ENCODE measurements at places on chromosomes 2 and 18. TPM values are rescaled to one million over a fixed set of nuclear protein-coding genes. Genes with fewer than 3 reads are reported as not detected.

GRCh38 chr2:165044505-165045303 is 89.4 kb upstream of the SLC38A11 start:
- DNase-seq: no peak
- H3K36me3 ChIP-seq: no peaks in the 10 kb centered on the region
- no peak overlapping the region for H3K27ac ChIP-seq

- no peak for DNase-seq
- H3K36me3 ChIP-seq: no peaks in the 10 kb centered on the region
These were observed 18.7 kb upstream of the TFCP2L1 start for GRCh38 chr2:121303531-121304263.

DNA sequence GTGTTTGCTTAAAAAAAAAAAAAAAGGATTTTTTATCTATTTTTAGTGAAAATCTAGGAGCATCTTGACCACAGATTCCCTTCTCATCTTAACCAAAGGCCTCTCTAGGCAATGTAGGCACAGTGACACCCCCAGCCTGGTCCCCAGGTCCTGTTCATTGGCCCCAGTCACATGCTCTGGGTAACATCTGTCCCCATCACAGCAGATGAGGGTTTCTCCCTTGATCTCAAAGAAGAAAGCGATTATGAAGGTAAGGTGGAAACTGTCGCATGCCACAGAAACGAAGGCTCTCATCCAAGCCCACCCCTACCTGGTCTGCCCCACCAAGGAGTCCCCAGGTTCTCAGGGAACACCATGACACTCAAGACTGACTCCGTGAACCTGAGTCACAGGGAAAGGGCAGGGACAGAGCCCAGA is 4.7 kb downstream of the HS6ST1 start:
- H3K36me3 ChIP-seq: peaks cover 13% of the 10 kb centered on the region
- no peaks in the 10 kb centered on the region for H3K27me3 ChIP-seq
- no peak overlapping the region for H3K4me3 ChIP-seq
- H3K4me1 ChIP-seq: peaks cover 43% of the 10 kb centered on the region
- peak; percentile 19 for DNase-seq

- H3K27ac ChIP-seq: no peak overlapping the region
- no peaks in the 10 kb centered on the region for H3K36me3 ChIP-seq
- H3K4me3 ChIP-seq: no peak overlapping the region
- H3K27me3 ChIP-seq: no peaks in the 10 kb centered on the region
- no peak for DNase-seq
These were observed 150.8 kb downstream of the CCDC85A start for GRCh38 chr2:56334622-56335021.

- peak overlapping the region; percentile 7 for H3K27ac ChIP-seq
- H3K4me3 ChIP-seq: no peak overlapping the region
- DNase-seq: no peak
These were observed 62.3 kb upstream of the ZFP36L2 start for GRCh38 chr2:43288417-43289305.

DNA sequence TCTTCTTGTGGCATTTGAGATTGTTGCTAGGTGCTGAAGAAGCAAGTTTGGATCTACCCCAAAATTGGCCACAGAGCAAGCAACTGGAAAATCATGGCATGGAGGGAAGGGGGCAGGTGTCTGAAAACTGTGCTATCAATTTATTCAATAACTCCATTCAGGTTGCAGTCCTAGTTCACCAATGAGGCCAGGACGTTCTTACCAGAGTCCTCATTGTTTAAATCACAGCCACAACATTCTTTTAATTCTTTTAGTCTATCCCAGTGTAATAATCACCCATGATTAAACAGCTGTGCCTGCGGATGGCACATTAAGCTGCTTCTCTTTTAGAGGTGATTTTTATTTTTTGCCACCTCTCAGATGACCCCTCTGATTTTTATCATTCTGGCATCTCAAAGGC is 103.5 kb downstream of the ANKRD44 start:
- peaks cover 29% of the 10 kb centered on the region for H3K36me3 ChIP-seq
- peak overlapping the region; percentile 30 for H3K4me3 ChIP-seq
- no peak for DNase-seq
- H3K27me3 ChIP-seq: no peaks in the 10 kb centered on the region
- H3K27ac ChIP-seq: peak overlapping the region; percentile 99

DNA sequence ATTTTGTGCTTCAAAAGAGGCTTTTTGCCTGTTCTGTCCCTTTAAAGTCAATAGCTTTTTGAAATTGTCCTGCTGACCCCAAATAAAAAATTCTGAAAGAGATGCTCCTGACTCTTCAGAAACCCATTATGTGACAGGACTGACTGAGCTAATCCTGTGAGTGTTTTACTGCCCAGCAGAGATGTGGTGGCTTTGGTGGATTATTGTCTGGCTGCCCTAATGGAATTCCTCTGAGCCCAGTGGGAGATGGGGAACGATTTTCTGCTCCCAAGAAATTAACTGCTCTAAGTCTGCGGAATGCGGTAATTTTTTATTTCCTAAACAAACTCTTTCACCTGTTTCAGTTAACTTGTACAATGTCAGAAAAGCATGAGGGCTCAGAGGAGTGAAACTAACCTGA is 258.2 kb downstream of the IKZF2 start:
- no peaks in the 10 kb centered on the region for H3K36me3 ChIP-seq
- peaks cover 2% of the 10 kb centered on the region for H3K27me3 ChIP-seq
- no peaks in the 10 kb centered on the region for H3K4me1 ChIP-seq
- no peak overlapping the region for H3K4me3 ChIP-seq

GRCh38 chr2:180328795-180329422 is 321.8 kb upstream of the CWC22 start:
- no peak for DNase-seq
- H3K4me1 ChIP-seq: no peaks in the 10 kb centered on the region
- H3K36me3 ChIP-seq: no peaks in the 10 kb centered on the region
- no peaks in the 10 kb centered on the region for H3K27me3 ChIP-seq
- H3K4me3 ChIP-seq: no peak overlapping the region
- no peak overlapping the region for H3K27ac ChIP-seq

DNA sequence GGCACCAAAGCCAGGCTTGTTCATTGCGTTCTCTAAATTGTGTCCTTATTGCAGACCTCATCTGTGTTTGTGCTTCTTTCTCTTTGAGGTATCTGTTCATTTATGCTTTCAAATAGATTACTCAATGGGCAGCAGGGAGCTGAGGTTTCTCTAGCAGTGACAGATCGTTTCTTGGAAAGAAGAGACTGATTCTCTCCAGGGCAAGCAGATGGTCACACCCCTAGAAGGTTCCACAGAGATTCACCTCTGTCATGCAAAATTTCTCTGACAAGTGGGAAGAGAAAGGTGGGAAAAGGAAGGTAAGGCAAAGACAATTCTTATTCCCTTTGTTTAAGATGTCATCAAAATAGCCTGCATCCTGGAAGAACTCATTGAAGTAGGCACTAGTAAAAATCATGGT is 14.0 kb downstream of the DLGAP1 start:
- no peaks in the 10 kb centered on the region for H3K4me1 ChIP-seq
- no peaks in the 10 kb centered on the region for H3K27me3 ChIP-seq
- H3K4me3 ChIP-seq: no peak overlapping the region

DNA sequence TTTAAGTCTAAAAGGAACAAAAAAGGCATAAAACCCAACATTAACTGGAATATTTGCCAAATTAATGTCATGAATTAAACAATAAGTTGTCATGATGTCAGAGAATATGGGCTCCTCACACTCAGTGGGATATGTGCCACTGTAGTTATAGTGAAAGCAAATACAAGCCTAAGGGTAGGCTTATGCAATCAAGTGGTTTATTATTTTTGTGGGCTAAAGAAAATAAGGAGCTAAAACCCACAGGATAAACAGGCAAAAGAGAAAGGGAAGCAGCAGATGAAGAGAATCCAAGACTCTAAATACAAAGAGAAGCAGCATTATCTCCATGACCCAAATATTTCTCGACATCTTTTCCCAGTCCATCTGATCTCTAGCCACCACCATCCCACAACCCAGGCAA is 17.5 kb downstream of the YWHAQ start:
- no peak overlapping the region for H3K4me3 ChIP-seq
- H3K27ac ChIP-seq: peak overlapping the region; percentile 27

- H3K4me1 ChIP-seq: no peaks in the 10 kb centered on the region
- DNase-seq: no peak
- H3K27ac ChIP-seq: no peak overlapping the region
- H3K27me3 ChIP-seq: no peaks in the 10 kb centered on the region
These were observed 1218.5 kb downstream of the SUCLG1 start for GRCh38 chr2:83240611-83241010.

- no peaks in the 10 kb centered on the region for H3K27me3 ChIP-seq
- no peak overlapping the region for H3K27ac ChIP-seq
- H3K4me3 ChIP-seq: no peak overlapping the region
- no peak for DNase-seq
These were observed 444.9 kb upstream of the MAP2 start for GRCh38 chr2:208978946-208979345.

GRCh38 chr2:73281244-73281643 is 3.0 kb downstream of the FBXO41 start:
- no peak overlapping the region for H3K27ac ChIP-seq
- peaks cover 33% of the 10 kb centered on the region for H3K36me3 ChIP-seq
- no peak for DNase-seq
- H3K4me1 ChIP-seq: peaks cover 15% of the 10 kb centered on the region

- H3K27ac ChIP-seq: no peak overlapping the region
- no peaks in the 10 kb centered on the region for H3K27me3 ChIP-seq
- H3K4me1 ChIP-seq: peaks cover 11% of the 10 kb centered on the region
- H3K36me3 ChIP-seq: peaks cover 15% of the 10 kb centered on the region
- H3K4me3 ChIP-seq: no peak overlapping the region
These were observed 6.3 kb downstream of the ZNF2 start for GRCh38 chr2:95171902-95172301.

GRCh38 chr2:205883965-205884364 is 201.7 kb downstream of the NRP2 start:
- H3K4me1 ChIP-seq: no peaks in the 10 kb centered on the region
- H3K36me3 ChIP-seq: no peaks in the 10 kb centered on the region
- H3K27me3 ChIP-seq: peaks cover 21% of the 10 kb centered on the region
- no peak overlapping the region for H3K27ac ChIP-seq
- DNase-seq: no peak
- no peak overlapping the region for H3K4me3 ChIP-seq

DNA sequence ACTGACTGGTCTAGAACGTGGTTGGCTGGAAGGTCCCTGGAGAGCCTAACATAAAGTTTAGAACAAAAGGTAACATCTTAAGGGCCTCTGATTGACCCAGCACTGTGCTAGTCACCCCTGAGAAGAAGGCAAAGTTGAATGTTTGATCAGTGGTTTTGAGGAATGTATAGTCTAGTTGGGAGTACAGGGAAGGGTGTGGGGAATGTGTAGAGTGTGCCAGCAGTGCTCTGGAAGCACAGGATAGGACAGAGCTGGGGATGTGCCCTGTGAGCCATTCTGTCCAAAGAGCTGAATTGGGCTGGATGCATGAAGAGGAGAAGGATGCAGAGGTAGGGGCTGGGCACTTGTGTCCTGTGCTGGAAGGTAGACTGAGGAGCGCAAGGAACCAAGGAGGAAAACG is 41.0 kb upstream of the DOCK10 start:
- H3K4me1 ChIP-seq: peaks cover 7% of the 10 kb centered on the region
- no peak overlapping the region for H3K4me3 ChIP-seq
- H3K27me3 ChIP-seq: no peaks in the 10 kb centered on the region

SMYD5 gene
- total RNA-seq: 50.5 TPM

HOXD11 gene
- total RNA-seq: not detected

SFTPB gene
- total RNA-seq: not detected

CROCC2 gene
- not detected for total RNA-seq

NLRC4 gene
- 0.07 TPM for total RNA-seq

FASTKD2 gene
- 33.9 TPM for total RNA-seq

CPSF3 gene
- total RNA-seq: 72.3 TPM

UGT1A3 gene
- not detected for total RNA-seq

DSC3 gene
- not detected for total RNA-seq

Measured in activated CD4-positive, alpha-beta T cell treated with anti-CD3 and anti-CD28 coated beads for 36 hours (primary cell).